ENCODE measurements at places on chromosomes 7 and 10.

GRCh38 chr10:78784546-78784945 lies 284.2 kb upstream of the ZMIZ1 start:
- no peak for DNase-seq

- DNase-seq = no peak
These were observed 94.9 kb upstream of the PIK3CG start for GRCh38 chr7:106770191-106770590.

- no peak for DNase-seq
These were observed 39.0 kb downstream of the OAT start for GRCh38 chr10:124379609-124380193.

DNA sequence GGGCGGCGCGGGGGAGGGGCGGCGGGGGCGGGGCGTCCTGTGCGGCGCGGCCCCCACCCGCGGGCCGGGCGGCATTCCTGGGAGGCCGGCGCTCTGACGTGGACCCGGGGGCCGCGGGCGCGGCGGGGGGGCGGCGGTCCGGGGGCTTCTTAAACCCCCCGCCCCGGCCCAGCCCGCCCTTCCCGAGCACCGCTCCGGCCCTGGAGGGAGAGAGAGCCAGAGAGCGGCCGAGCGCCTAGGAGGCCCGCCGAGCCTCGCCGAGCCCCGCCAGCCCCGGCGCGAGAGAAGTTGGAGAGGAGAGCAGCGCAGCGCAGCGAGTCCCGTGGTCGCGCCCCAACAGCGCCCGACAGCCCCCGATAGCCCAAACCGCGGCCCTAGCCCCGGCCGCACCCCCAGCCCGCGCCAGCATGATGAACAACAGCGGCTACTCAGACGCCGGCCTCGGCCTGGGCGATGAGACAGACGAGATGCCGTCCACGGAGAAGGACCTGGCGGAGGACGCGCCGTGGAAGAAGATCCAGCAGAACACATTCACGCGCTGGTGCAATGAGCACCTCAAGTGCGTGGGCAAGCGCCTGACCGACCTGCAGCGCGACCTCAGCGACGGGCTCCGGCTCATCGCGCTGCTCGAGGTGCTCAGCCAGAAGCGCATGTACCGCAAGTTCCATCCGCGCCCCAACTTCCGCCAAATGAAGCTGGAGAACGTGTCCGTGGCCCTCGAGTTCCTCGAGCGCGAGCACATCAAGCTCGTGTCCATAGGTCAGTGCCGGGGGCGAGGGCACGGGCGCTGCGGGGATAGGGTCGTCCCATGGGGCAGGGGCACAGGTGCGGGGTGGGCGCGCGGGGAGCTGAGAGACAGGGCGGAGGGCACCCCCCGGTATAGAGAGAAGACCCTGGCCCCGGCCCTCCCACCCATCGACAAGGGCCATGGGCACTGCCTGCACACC lies at the start of gene FLNC:
Gene FLNC, plus strand, starts transcription at position 176 of the 947 bp plus-strand sequence. Its CDS starts 232 bp downstream, at position 408.
- peak; percentile 43 for DNase-seq

All from HL-60 (cell line).